ENCODE measurements at places on chromosomes 2 and 18.

- DNase-seq, result no peak
Observed at GRCh38 chr18:35172009-35172408, 68.8 kb upstream of the ZNF397 start.

DNA sequence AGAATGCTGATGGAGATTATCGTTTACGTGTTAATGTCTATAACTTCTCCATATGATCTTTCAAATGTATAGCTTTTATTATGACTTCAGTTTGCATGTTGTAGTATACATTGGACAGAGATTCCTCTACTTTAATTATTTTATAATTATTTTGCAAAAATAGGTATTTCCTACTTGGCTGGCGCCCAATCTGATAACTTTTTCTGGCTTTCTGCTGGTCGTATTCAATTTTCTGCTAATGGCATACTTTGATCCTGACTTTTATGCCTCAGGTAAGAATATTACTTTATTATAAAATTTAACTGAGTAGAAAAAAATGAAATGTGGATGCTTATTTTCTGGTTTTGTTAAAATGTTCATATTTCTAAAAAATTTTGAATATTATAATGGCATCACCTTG, 18.1 kb upstream of the ADGRF3 start:
- DNase-seq, result no peak

DNA sequence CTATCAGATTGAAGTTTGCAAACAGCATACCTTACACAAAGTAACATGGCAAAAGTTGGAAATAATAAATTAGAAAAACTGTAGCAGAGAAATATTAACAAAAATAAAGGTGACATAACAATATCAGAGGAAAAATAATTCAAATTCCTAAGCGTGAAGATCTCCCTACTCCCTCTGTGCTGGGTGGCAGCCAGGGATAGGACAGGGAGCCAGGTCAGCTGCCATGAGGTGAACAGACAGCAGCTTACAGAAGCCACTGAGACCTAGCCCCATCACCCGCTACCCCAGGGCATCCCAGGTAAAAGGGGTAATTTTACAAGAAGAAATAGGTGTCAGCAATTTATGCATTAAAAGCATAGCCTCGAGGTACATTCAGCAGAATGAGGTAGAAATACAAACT, 423.8 kb upstream of the HS6ST1 start:
- DNase-seq, result no peak

DNA sequence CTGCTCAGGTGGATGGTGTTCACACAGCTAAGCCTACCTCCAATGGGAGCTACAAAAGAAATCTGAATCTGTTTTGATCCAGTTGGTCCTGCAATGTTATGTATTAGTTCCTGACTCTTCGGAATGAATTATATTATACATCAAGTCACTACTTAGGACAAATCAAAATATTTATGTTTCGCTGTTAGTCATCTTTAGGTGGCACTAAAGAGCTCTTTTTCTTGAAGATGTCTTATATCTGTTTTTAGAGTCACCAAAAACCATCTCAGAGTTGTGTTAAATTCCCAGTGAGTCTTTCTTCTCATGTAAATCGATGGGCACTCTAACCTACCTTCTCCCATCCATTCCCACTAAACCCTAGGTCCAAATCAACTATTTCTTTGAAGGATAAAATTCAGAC, 2.2 kb downstream of the DNER start:
- DNase-seq, result no peak

- DNase-seq, result no peak
Observed at GRCh38 chr18:77560341-77560992, 310.8 kb downstream of the GALR1 start.

- DNase-seq, result peak; percentile 18
Observed at GRCh38 chr2:104416339-104417000, 437.4 kb upstream of the POU3F3 start.

GRCh38 chr2:60510713-60511112, 42.7 kb downstream of the BCL11A start:
- DNase-seq, result no peak

GRCh38 chr2:120510751-120511395, 164.9 kb downstream of the INHBB start:
- DNase-seq, result no peak

- no peak for DNase-seq
Observed at GRCh38 chr2:6107290-6107689, 415.1 kb downstream of the SOX11 start.

- no peak for DNase-seq
Observed at GRCh38 chr18:22391407-22392345, 26.0 kb downstream of the CTAGE1 start.

DNA sequence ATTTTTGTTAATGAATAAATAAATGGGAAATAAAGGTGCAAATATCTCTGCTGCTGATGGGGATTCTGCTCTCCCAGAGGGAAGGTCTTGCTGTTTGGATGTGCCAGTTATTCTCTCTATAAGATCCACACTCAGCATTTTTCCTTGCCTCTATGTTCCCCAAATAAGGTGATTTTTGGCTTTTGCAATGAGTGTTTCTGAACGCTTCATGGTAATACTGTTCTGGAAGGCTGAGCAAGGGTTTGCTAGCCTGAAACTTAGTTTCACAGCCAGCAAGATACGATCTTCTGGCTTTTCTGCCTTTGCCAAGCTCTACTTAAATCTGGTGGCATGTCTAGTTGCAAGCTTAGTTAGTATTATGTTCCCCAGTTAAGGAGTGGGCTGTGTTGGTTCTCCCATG, 114.6 kb downstream of the LPIN1 start:
- no peak for DNase-seq

- DNase-seq, result no peak
Observed at GRCh38 chr2:180012523-180012922, 5.4 kb upstream of the CWC22 start.

- DNase-seq, result no peak
Observed at GRCh38 chr2:45777996-45778719, 126.7 kb downstream of the PRKCE start.

GRCh38 chr18:43009674-43010073, 105.8 kb downstream of the RIT2 start:
- DNase-seq, result no peak
